ENCODE measurements at places on chromosomes 11 and 22. TPM values are rescaled to one million over a fixed set of nuclear protein-coding genes. Genes with fewer than 3 reads are reported as not detected.

DNA sequence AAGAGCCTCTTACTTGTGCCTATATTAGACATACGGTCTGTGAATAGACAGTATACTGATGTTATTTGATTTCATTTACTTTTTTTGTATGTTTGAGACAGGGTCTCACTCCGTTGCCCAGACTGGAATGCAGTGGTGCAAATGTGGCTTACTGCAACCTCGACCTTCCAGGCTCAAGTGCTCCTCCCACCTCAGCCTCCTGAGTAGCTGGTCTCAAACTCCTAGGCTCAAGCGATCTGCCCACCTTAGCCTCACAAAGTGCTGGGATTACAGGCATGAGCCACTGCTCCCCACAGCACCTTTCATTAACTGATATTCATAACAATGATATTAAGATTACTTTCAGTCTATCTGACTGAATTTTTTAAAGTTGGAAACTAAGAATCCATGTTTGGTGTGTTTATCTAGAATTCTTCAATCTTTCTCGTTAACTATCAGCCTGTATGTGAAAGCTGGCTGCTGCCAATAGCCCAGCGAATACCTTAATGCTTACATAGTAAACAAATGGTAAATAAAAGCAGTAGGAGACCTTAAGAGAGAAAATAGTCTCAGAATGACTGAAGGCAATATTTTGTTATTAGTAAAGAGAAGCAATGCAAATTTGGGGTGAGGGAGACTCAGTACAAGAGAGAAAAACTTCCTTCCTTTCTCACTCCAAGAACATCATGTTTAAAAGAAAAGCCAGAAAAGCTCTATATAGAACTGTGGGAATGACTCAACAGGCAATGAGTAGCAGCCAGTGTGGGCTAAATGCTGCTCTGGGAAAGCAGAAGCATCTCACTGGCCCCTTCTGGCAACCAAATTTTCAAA, 101.9 kb downstream of the MRTFA start:
- DNase-seq, result no peak

SHISAL1 gene
- polyA plus RNA-seq, result not detected

ESAM gene
- polyA plus RNA-seq, result 2.6 TPM

DNA sequence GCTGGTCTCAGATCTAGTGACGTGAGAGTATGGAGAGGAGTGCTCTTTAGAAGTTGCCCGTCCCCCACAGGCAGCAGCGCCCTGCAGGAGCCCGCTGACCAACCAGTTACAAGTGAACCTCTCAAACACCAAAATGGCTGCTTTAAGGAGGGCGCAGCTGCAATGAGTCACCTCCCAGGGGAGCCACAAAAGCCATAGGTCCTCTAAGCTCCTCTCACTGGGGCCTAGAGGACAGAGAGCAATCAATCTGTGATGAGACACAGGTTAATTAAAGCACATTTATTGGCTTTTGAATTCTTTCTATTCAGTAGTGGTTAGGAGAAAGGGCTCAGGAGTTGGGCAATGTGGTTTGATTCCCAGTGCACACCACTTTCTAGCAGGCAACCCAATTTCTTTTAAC, 15.5 kb upstream of the RAPSN start:
- DNase-seq, result no peak

GRCh38 chr22:40511604-40512003, 124.9 kb downstream of the MRTFA start:
- DNase-seq, result no peak

- no peak for DNase-seq
Measured at GRCh38 chr11:44255406-44256071, 54.4 kb downstream of the ALX4 start.

DNA sequence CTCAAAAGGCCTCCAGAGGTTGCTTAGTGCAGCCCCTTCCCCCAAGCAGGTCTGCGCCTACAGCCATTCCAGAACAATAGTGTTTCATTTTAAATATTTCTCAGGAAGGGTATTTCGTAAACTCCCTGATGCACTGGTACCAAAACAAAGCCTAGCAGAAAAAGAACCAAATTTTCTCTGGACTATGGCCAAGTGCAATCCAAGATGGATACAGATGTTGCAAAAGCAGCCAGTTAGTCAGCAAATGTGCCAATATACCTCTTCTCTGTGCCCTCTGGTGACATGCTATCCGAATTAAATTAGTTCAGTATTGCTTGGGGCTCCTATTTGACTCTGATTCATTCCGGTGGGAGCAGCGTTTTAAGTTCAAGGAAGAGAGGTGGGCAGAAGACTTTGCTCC, 247.8 kb downstream of the NTM start:
- no peak for DNase-seq

DNA sequence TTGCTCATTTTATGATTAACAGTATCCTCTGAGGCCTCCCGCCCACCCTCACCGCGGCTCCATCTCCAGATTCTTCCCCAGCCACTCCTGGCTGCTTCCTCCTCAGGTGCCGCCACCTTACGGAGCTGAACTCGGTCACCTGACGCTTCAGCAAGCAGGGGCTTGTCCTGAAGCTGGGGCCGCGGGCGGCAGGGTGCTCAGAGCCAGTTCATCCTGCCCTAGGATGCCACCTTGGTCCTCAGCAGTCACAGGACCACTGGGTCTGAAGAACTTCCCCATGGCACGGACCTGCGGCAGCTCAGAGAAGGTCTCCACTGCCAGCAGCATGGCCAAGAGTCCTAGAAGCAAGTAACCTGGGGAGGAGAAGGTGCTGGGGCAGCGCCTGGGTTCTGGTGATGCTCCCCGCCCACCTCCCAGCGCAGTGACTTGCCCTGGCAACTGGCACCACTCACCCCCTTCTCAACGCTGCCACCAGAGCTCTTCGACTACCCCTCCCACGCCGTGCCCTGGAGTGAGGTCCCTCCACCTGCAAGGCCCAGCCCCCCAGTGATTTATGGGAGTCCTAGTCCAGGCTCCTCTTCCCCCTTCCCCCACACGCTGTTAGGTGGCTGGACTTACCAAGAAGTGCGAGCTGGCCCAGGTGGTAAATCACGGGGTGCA, 2.6 kb downstream of the KCNK7 start:
- DNase-seq, result no peak

- DNase-seq, result no peak
Measured at GRCh38 chr11:15107730-15108515, 6.8 kb upstream of the INSC start.

ACR gene
- not detected for polyA plus RNA-seq

RTN4RL2 gene
- polyA plus RNA-seq, result not detected

RBMXL2 gene
- polyA plus RNA-seq, result not detected

DNA sequence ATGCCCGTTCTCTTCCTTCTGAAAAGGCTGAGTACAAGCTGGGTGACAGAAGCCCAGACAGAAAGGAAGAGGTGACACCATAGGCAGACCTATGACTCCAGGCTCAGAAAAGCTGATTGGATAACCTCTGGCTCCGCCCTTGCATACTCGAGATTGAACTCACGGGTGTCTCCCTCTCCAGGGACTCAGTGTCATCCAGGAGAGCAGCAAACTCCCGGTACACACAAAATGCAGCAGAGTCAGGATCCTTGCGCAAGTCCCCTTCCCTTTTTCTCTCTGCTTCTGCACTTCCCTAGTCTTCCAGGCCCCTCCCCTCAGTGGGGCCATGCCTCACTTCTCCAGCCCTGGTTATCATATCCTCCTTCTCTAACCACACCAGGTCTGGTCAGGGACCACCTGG, 9.8 kb downstream of the SCN4B start:
- DNase-seq, result no peak

DNA sequence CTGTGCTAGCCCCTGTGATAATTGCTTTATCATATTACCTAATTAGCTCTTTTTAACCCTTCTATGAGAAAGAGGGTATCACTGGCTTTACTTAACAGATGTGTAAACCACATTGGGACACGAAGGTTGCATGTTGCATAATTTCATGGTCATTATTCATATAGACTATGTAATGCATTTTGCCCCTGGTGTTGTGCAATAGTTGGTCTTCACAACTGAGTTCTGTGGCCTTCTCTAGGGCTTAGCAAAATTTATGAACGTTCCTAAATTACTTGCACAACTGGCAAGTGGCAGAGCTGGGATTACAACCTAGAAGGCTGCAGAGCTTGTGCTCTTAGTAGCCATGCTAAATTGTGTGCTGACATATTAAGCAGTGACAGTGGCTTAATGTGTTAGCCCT, 34.6 kb upstream of the PDGFD start:
- DNase-seq, result no peak

- no peak for DNase-seq
Measured at GRCh38 chr11:32224580-32224979, 133.7 kb downstream of the RCN1 start.

GRCh38 chr11:117210620-117211019, 11.4 kb downstream of the TAGLN start:
- no peak for DNase-seq

GRCh38 chr22:38758276-38758945, 2.6 kb upstream of the SUN2 start:
- DNase-seq, result peak; percentile 52

DNA sequence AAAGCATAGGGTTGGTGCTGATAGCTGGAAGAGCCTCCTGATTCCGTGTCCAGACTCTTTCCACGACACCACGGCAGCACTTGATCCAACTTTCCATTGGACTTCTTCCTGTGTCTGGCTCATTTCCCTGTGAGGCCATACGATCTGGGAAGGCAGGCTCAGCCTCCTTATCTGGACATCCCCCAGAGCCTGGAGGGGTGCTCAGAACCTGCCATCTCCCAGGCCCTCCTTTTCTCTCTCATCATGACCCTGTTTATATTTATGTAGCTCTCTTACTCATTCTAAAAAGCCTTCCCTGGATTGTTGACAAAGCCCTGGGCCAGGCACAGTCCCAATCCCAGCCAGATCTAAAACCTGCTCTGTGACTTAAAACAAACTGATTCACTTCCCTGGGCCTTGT, 7.8 kb upstream of the BCL9L start:
- DNase-seq, result no peak

DNA sequence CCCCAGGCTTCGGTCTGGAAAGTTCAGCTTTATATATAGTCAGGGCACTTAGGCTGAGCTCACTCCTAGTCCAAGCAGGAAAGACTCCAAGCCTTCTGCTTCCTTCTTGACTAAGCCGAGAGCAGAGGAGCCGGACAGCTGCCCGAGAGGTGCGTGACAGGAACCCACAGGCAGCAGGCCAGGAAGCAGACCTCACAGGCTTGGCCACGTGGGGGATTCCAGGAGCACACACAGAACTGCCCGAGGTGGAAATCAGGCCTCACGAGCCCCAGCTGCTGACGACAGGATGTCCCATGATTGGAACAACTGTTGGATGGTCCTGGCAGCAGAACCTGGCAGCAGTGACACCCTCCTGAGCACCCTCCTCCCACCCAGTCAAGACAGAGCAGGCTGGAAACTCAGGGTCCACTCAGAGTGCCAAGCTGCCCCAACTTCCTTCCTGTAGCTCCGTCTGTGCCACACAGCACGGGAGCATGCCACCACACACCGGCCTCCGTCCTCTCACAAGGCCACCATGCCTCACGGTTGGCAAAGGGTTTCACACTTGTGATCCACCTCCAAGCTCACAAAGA, 5.4 kb downstream of the PLA2G6 start:
- peak; percentile 38 for DNase-seq
